Uterine smooth muscle cell (primary cell): ENCODE measurements at places on chromosomes 7 and 10. TPM values are rescaled to one million over a fixed set of nuclear protein-coding genes. Genes with fewer than 3 reads are reported as not detected.

Gene DHTKD1
- 26.7 and 28.7 TPM in 2 replicates for total RNA-seq

Gene CBLL1
- total RNA-seq: 13.8 and 14.2 TPM in 2 replicates

Gene MYO3A
- total RNA-seq: not detected in 2 replicates

Gene GTPBP10
- total RNA-seq: 14.9 and 32.1 TPM in 2 replicates

Gene RADIL
- 0.50 and 1.1 TPM in 2 replicates for total RNA-seq

Gene GNGT1
- total RNA-seq: not detected in 2 replicates

Gene SPAM1
- not detected in 2 replicates for total RNA-seq

Gene MYO1G
- total RNA-seq: 0.11 and 0.12 TPM in 2 replicates

Gene GIMAP2
- total RNA-seq: 0.44 and 2.9 TPM in 2 replicates

Gene ELFN1
- 0.77 and 1.2 TPM in 2 replicates for total RNA-seq

Gene WEE2
- not detected in 2 replicates for total RNA-seq

Gene FZD1
- 18.7 and 25.1 TPM in 2 replicates for total RNA-seq

Gene SDK1
- total RNA-seq: 10.1 and 11.6 TPM in 2 replicates

Gene ZNF467
- 0.22 and 0.62 TPM in 2 replicates for total RNA-seq

Gene ACSM6
- not detected in 2 replicates for total RNA-seq

Gene TMEM26
- total RNA-seq: 0.50 and 0.66 TPM in 2 replicates

Gene COX15
- total RNA-seq: 33.0 and 38.2 TPM in 2 replicates

Gene DNAJB9
- total RNA-seq: 40.3 and 168 TPM in 2 replicates

Gene TEX47
- not detected in 2 replicates for total RNA-seq

Gene PRSS58
- not detected in 2 replicates for total RNA-seq

Gene LRRC17
- total RNA-seq: 37.5 and 75.5 TPM in 2 replicates

Gene ANXA7
- total RNA-seq: 148 and 211 TPM in 2 replicates

Gene TMEM229A
- total RNA-seq: not detected in 2 replicates

Gene AGAP5
- 2.7 and 3.4 TPM in 2 replicates for total RNA-seq

Gene GPRIN2
- total RNA-seq: not detected in 2 replicates

Gene TMEM236
- 0.11 and 0.12 TPM in 2 replicates for total RNA-seq

Gene TUBGCP2
- 71.4 and 103 TPM in 2 replicates for total RNA-seq

Gene GPR158
- total RNA-seq: under 0.01 TPM in 1 of 2 replicates, not detected in the other

Gene DDC
- not detected in 2 replicates for total RNA-seq

Gene CALD1
- 290 and 609 TPM in 2 replicates for total RNA-seq

Gene FAM13C
- 0.11 and 0.50 TPM in 2 replicates for total RNA-seq

Gene GRM3
- total RNA-seq: not detected in 2 replicates
